ENCODE measurements at places on chromosomes 3 and 15.

DNA sequence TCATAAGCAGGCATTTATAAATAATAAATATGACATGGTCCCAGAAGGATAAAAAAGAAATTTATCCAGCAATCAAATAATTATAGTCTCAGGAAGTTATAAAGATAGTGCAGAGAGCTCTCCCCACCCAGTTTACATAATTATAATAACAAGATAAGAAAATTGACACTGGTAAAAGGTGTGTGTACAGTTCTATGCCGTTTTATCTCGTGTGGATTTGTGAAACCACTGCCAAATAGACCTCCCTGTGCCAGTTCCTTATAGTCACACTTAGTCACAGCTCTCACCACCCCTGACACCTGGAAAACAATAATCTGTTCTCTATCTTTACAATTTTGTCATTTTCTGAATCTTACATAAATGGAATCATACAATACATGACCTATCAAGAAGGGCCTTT is 320.1 kb downstream of the KBTBD8 start:
- DNase-seq: no peak

DNA sequence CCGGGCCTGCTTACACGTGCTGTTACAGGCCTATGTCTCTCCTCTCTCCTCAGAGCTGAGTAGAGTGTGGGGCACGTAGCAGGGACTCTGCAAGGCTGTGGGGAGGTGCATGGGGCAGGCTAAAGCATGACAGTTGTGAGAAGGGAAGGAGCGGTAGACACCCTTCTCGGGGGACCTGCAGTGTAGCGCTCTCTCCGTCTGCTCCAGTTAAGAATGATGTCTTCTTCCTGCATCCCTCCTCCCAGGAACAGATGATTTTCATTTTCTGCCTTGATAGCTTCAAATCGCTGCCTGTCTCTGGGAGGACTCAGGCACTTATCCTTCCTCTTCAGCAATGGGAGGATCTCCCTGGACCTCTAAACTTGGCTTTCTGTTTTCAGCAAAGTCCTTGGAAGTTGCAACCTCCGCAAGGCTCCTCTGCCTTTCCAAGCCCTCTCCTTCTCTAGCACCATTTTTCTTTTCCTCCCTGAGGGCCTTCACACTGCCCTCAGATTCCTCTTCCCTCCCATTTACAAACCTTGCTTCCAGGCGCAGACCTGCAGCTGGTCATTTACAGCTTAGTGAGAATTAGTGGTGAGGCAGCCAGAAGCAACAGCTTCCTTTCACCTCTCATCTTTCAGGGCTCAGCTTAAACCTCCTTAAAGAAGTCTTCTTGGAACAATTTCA is 23.4 kb upstream of the TLE3 start:
- DNase-seq: no peak

GRCh38 chr3:53482227-53482626 is 12.2 kb upstream of the CACNA1D start:
- DNase-seq: no peak

- DNase-seq: no peak
Observed at GRCh38 chr15:38555686-38556334, 8.8 kb downstream of the RASGRP1 start.

DNA sequence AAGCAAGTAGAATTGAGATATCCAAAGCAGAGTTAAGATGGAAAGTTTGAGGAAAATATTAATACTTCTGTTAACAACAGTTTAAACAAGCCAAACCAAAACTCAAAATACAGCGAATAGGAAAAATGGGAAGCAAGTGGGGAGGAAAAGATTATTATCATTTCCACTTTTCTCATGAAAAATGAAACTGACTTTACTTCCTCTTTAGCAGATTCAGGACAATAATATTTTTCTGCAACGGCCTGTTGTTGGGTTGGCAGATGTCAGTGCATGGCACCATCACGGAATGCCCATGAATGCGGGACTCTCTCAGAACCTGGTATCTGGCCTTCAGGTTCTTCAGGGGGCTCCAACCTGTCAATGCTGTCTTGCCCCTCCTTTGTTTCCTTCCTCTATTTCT is 11.1 kb downstream of the ANKUB1 start:
- DNase-seq: no peak

- DNase-seq: no peak
Observed at GRCh38 chr3:100402256-100402655, 917 bp downstream of the LNP1 start.
